ENCODE measurements at places on chromosomes 4 and X. TPM values are rescaled to one million over a fixed set of nuclear protein-coding genes. Genes with fewer than 3 reads are reported as not detected.

The HADH gene
- 63.0 TPM for total RNA-seq

The GRIA2 gene
- 1.00 TPM for total RNA-seq

The PTTG2 gene
- total RNA-seq: 0.60 TPM

The POLN gene
- 1.5 TPM for total RNA-seq

The IL2 gene
- not detected for total RNA-seq

The ABCG2 gene
- 6.3 TPM for total RNA-seq

The MAP9 gene
- total RNA-seq: 9.9 TPM

The CSAG1 gene
- total RNA-seq: not detected

The TEX11 gene
- total RNA-seq: not detected

The HTN1 gene
- not detected for total RNA-seq

DNA sequence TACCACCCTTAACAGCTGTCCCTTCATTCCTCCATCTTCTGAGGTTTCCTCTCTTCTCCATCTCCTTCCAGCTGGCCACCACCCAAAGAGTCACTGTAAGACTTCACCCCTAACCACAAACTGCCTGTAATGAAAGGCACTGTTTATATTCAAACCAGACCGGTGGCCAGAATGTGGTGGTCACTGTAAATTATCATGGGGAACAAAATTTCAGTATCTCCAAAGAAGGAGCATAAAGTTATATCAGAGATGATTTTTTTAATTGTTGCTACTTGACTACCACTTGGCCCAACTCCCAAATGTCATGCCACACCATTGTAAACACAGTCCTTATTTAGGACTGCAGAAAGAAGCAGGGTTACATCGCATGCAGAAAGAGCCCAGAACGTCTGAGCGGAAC is 44.8 kb downstream of the SMARCA1 start:
- no peaks in the 10 kb centered on the region for H3K36me3 ChIP-seq
- no peaks in the 10 kb centered on the region for H3K4me1 ChIP-seq
- H3K4me3 ChIP-seq: no peak overlapping the region
- no peak for DNase-seq

GRCh38 chrX:41029332-41029731 is 55.9 kb upstream of the USP9X start:
- DNase-seq: no peak
- H3K4me1 ChIP-seq: no peaks in the 10 kb centered on the region
- no peaks in the 10 kb centered on the region for H3K27me3 ChIP-seq
- H3K4me3 ChIP-seq: no peak overlapping the region
- H3K36me3 ChIP-seq: no peaks in the 10 kb centered on the region

GRCh38 chr4:11116940-11117339 is 311.8 kb downstream of the HS3ST1 start:
- no peaks in the 10 kb centered on the region for H3K4me1 ChIP-seq
- no peaks in the 10 kb centered on the region for H3K27me3 ChIP-seq
- H3K4me3 ChIP-seq: no peak overlapping the region
- no peaks in the 10 kb centered on the region for H3K36me3 ChIP-seq
- H3K27ac ChIP-seq: no peak overlapping the region

DNA sequence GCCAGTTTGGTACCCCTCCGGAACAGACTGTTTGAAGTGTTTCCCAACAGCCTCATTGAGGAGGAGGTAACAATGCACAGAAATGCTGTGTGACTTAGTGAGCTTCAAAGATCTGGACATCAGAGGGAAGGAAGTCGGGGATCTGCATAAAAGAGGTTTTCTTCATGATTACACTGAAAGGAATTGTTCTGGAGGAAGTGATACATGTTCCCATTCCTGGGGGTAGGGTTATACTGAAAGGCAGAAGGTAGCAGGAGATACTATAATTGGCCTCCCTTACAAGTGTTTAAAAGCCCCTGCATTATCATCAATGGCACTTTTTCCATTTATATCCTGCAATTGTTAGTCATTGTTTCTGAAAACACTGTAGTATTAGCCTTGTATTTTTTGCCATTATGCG is 94.0 kb upstream of the DKK2 start:
- H3K4me3 ChIP-seq: no peak overlapping the region
- no peaks in the 10 kb centered on the region for H3K36me3 ChIP-seq
- H3K27ac ChIP-seq: no peak overlapping the region

DNA sequence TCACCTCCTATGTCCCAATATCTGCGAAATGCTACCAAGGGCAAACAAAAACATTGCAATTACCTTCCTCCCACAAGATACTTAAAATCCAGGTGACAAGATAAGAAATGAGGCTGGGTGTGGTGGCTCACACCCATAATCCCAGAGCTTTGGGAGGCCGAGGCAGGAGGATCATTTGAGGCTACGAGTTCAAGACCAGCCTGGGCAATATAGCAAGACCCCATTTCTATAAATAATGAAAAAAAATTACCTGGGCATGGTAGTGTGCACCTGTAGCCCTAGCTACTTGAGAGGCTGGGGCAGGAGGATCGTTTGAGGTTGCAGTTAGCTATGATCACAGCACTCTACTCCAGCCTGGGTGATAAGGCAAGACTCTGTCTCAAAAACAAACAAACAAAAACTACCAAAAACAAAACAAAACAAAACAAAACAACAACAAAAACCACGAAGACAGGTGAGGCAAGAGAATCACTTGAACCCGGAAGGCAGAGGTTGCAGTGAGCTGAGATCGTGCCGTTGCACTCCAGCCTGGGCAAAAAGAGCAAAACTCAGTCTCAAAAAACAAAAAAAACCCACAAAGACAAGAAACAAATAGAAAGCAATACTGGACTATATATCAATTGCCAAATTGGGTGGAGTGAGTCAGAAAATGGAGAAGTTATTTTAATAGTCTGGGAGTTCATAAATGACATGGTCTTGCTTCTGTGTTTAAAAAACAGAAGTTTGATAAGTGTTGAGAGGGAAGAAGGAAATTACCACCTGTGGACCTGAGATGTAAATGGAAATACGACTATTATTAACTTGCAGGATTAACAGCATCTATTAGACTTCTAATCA is 176.5 kb downstream of the FBXW7 start:
- H3K4me3 ChIP-seq: no peak overlapping the region
- no peaks in the 10 kb centered on the region for H3K4me1 ChIP-seq
- no peaks in the 10 kb centered on the region for H3K36me3 ChIP-seq
- DNase-seq: no peak
- no peaks in the 10 kb centered on the region for H3K27me3 ChIP-seq

DNA sequence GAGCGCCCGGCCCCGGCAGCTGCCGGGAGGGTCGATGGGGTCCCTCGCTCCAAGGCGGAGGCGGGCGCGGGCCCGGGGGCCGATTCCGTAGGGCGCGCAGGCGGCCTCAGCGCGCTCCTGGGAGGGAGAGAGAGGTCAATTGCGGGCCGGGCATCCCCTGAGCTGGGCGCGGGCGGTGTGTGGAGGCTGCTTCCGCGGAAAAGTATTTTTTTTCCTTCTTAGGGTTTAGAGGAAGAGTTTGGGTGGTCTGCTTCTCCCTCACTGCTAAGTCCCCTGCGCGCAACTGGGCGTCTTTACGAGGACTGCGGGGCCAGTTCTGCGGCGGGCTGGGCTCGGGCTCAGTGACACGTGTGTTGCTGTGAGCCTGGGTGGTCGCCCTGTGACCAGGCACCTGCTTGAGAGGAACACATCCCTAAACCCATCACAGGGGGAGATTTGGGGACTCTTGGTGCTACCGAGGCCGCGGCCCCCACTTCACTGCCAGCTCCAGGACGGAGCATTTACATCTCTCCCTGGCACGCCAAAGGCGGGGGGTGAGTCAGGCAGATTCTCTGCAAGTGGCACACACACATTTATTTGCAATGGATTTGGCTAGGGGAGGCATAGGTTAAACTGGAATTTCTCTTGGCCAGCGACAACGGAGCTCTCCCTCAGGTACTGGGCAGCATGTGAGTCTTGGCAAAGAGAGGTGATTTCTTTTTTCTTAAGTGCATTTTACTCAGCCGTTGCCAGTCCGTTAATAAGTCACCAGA is 151.2 kb upstream of the SLC4A4 start:
- no peak for DNase-seq
- H3K36me3 ChIP-seq: no peaks in the 10 kb centered on the region
- H3K27ac ChIP-seq: no peak overlapping the region

GRCh38 chrX:67651437-67652142 is 107.8 kb downstream of the AR start:
- no peak for DNase-seq
- H3K36me3 ChIP-seq: no peaks in the 10 kb centered on the region
- no peak overlapping the region for H3K27ac ChIP-seq
- H3K4me3 ChIP-seq: no peak overlapping the region
- H3K4me1 ChIP-seq: no peaks in the 10 kb centered on the region

DNA sequence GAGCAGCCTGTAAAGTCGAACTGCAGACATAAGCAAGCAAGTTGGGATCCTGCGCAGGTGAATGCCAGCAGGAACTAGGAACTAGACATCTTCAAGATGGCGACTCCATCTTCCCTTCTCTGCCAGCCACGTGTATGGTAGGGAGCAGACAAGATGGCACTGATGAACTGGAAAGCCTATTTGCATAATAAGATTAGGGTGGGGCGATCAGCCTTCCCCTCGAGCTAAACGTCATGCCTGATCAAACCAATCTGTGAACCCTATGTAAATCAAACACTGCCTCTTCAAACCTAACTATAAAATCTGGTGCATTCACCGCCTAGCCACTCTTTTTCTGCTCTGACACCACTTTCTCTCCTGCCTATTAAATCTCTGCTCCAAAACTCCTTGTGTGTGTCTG is 28.1 kb upstream of the LGI2 start:
- no peak overlapping the region for H3K4me3 ChIP-seq
- no peaks in the 10 kb centered on the region for H3K36me3 ChIP-seq
- H3K4me1 ChIP-seq: no peaks in the 10 kb centered on the region
- H3K27me3 ChIP-seq: no peaks in the 10 kb centered on the region
- no peak overlapping the region for H3K27ac ChIP-seq
- DNase-seq: no peak

- H3K27ac ChIP-seq: no peak overlapping the region
- no peak for DNase-seq
- peaks cover 2% of the 10 kb centered on the region for H3K4me1 ChIP-seq
- H3K36me3 ChIP-seq: no peaks in the 10 kb centered on the region
- no peaks in the 10 kb centered on the region for H3K27me3 ChIP-seq
Measured at GRCh38 chr4:37601531-37601930, 84.6 kb downstream of the RELL1 start.

DNA sequence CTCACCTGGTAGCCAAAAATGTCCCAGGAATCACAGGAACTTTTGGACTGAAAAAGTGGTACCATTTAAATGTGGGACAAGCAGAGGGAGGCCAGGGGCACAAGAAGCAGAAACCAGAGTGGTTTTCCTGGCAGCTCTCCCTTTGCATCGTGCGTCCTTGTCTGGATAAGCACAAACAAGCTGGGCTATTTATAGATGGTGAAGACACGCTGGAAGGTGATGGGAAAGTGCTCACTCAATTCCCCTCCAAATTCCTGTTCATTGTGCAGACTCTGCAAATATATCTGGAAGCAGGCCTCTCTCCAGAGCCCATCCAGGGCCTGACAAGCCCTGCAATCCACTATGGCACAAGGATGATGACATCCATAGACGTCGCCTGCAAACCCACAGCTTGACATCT is 63.6 kb upstream of the MAP3K15 start:
- H3K4me1 ChIP-seq: no peaks in the 10 kb centered on the region
- H3K4me3 ChIP-seq: no peak overlapping the region
- DNase-seq: no peak
- no peaks in the 10 kb centered on the region for H3K27me3 ChIP-seq
- H3K36me3 ChIP-seq: no peaks in the 10 kb centered on the region
- H3K27ac ChIP-seq: no peak overlapping the region

DNA sequence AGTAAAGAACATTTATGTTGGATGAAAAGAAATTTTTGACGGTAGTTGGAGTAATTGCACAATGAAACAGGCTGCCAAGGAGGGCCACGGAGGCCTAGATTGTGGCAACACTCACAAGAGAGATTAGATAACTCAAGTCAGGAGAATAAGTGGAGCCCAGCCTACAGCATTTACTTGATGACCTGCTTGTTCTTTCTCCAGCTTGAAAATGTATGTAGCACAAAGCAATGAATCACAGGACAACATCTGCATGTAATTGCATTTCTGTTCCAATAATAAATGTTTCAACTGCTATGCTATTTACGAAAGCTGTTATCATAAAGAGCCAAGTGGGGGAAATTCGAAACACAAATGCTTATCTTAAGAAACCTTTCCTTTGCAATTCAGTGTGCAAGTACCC is 221.2 kb upstream of the MID1 start:
- DNase-seq: no peak
- no peak overlapping the region for H3K4me3 ChIP-seq
- no peaks in the 10 kb centered on the region for H3K27me3 ChIP-seq
- H3K27ac ChIP-seq: no peak overlapping the region
- H3K4me1 ChIP-seq: no peaks in the 10 kb centered on the region

GRCh38 chrX:13622401-13622964 is 30.5 kb upstream of the TCEANC start:
- no peak for DNase-seq
- no peak overlapping the region for H3K4me3 ChIP-seq
- H3K4me1 ChIP-seq: no peaks in the 10 kb centered on the region
- no peaks in the 10 kb centered on the region for H3K27me3 ChIP-seq
- no peaks in the 10 kb centered on the region for H3K36me3 ChIP-seq
- H3K27ac ChIP-seq: no peak overlapping the region

DNA sequence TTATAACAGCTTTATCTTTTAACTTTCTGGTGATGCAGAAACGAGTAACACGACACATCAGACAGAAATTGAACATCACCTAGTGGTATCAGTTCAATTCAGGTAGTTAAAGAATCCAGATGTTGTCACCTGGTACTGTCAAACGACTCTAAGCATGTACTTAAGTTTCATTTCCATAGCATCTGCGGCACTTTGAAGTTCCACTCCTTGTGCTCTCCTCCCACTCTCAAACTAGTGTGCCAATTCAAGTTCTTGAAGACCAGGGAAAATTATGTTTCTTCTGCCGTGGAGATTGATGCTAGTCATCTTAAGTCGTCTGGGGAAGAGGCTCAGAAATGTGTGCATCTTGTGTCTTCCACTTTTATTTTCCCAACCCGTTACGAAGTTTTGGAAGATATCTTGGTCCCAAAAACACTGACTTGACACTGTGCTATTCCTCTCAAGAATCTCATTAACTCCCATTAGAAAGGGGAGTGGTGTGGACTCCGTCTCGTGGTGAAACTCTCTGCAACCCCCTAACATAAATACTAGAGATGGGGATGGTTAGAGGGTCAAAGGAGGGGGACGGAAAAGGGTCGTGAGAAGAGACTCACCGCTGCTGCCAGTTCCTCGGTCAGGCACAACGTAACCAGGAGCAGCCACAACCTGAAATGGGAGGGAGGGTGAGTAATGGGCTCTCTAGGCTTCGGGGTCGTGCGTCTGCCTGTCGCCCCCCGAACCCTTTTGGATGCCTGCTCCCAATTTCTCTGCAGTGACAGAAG is 693 bp downstream of the COL4A6 start:
- no peak for DNase-seq
- H3K27ac ChIP-seq: no peak overlapping the region
- H3K36me3 ChIP-seq: no peaks in the 10 kb centered on the region
- no peaks in the 10 kb centered on the region for H3K27me3 ChIP-seq

GRCh38 chrX:11504234-11504633 is 161.5 kb downstream of the ARHGAP6 start:
- DNase-seq: no peak
- H3K27me3 ChIP-seq: no peaks in the 10 kb centered on the region
- H3K4me3 ChIP-seq: no peak overlapping the region

GRCh38 chr4:1168191-1169101 is 3.9 kb downstream of the SPON2 start:
- H3K27me3 ChIP-seq: no peaks in the 10 kb centered on the region
- H3K4me3 ChIP-seq: no peak overlapping the region
- H3K36me3 ChIP-seq: no peaks in the 10 kb centered on the region
- no peak overlapping the region for H3K27ac ChIP-seq
- peaks cover 10% of the 10 kb centered on the region for H3K4me1 ChIP-seq
- DNase-seq: no peak

- H3K27me3 ChIP-seq: no peaks in the 10 kb centered on the region
- no peaks in the 10 kb centered on the region for H3K4me1 ChIP-seq
- DNase-seq: no peak
- no peak overlapping the region for H3K4me3 ChIP-seq
- no peaks in the 10 kb centered on the region for H3K36me3 ChIP-seq
Measured at GRCh38 chr4:79272761-79273160, 53.1 kb downstream of the NAA11 start.

Data from ovary (tissue), 10 donors.